LHCN-M2 (cell line): ENCODE measurements at places on chromosomes 6 and 20. TPM values are rescaled to one million over a fixed set of nuclear protein-coding genes. Genes with fewer than 3 reads are reported as not detected.
A peak's percentile ranks its signal among the peaks of the same experiment; 100 is the strongest.

DNA sequence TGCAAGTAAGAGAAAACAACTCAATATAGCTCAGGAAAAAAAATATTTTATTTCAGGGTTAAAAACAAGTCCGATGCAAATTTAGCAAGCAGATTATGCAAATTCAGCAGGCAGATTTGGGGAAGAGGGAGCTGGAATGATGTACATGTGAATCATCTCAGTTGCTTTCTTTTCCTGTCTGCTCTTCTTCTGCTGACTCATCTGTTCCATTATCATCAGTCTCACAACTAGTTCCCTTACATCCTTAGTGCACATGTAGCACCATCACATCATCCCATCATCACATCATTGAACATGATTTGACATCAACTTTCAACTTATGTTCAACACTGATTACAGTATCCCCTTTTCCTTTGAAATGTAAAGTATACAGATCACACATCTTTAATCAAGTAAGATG is 11.5 kb upstream of the DEFB113 start:
- peak; percentile 69 for DNase-seq

GRCh38 chr6:167699141-167699931 is 127.4 kb upstream of the AFDN start:
- no peak for DNase-seq

DNA sequence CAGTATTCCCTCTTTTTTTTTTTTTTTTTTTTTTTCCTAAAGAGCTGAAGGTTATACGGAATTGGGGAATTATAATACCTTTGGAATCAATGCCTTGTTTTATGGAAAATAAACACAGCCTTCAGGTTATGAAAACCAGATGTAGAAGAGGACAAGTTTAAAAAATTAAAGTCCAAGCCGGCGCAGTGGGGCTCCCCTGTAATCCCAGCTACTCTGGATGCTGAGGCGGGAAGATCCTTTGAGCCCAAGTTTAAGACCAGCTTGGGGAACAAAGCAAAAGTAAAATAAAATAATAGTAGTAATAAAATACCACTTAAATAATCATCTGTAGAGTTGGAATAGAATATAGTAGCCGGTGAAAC is 57.3 kb downstream of the TRIM38 start:
- DNase-seq, result no peak

The FHL5 gene
- not detected in 2 replicates for total RNA-seq

GRCh38 chr6:22149501-22150367 is 147.1 kb downstream of the PRL start:
- DNase-seq, result peak; percentile 78

The NQO2 gene
- total RNA-seq, result 28.8 and 30.1 TPM in 2 replicates

The GPANK1 gene
- total RNA-seq, result 28.5 and 31.2 TPM in 2 replicates

The STMND1 gene
- not detected in 2 replicates for total RNA-seq

DNA sequence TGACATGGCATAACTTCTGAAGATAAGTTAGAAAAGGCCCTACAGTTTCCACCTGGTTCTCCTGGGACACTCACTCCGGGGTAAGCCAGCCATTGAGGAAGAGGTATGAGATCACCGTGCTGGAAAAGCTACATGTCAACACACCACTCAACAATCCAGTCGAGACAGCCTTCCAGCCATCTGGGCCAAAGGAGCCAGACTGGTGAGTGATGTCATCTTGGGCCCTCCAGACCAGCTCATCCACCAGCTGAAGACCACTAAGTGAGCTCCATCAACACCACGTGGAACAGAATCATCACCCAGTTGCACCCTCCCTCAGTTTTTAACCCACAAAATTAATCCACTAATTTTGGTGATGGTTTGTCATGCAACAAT is 32.3 kb upstream of the RSPO4 start:
- DNase-seq, result no peak

DNA sequence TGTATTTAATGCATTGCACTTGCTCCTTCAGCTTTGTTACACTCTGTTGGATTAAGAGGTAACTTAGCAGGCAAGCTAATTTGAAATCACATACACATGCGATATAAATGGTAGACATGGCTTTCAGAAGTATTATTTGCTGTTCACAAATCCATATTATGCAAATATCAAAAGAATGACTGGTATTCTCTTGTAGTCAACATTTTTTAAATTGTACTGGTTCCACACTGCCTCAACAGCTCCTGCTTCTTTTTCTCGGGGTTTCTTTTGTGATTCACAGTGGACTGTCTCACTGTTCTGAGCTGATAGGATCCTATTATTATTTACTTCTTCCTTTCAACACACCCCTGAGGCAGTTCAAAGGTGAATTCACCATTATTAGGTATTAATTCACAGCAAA is 927.4 kb downstream of the KIF16B start:
- no peak for DNase-seq

DNA sequence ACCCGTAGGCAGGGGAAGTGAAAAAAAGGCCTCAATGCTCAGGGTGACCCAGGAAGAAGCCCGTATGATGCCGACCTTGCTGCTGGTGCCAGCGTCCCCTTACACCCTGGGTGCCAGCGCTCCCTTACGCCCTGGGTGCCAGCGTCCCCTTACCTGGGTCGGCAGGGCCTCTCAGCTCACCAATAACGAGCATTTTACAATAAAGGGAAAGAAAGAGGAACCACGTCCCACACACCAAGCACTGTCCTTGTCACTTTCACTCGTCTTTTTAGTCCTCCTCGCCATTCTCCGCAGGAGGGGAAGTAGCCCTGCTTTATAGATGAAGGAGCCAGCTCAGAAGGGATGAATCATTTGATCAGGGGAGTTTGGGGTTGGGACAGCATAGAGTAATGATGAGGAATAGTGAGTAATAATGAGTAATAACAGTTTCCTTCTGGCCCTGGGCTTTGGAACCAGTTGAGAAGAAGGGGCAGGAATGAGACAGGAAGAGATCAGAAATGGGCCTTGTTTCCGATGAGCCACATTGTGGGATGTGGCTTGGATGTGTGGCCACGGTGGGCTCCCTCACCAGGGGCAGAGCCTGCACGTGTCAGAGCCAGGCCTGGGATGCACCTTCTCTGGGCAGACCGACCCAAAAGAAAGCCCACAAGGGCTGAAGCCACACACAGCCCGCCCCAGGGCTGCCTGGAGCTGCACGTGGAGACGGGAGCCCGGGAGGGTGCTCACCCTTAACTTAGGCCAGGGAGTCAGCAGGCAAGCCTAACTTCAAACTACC is 75.7 kb downstream of the SYNJ2 start:
- DNase-seq, result peak; percentile 96

GRCh38 chr6:120489941-120490340 is 844.3 kb downstream of the TBC1D32 start:
- DNase-seq, result no peak

GRCh38 chr20:49166534-49167449 is 21.3 kb downstream of the STAU1 start:
- no peak for DNase-seq

- DNase-seq, result no peak
Observed at GRCh38 chr6:43630980-43631619, 2.0 kb upstream of the GTPBP2 start.

DNA sequence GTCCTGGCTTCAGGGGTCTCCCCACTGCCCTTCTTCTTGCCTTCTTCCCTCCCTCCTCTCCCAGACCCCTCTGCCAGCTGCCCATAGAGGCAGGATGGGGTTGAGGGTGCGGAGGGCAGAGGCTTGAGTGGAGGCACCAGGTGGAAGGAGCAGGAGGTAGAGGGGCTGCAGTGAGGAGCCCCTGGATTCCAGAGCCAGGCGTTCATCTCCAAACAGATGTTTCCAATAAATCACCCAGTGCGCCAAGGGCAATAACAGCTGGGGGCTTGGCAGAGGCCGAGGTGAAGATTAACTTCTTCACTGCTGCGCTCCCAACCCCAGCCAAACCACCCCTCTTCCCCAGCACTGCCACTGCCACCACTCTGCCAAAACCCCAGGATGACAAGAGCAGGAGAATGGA is 10.7 kb downstream of the MDFI start:
- peak; percentile 35 for DNase-seq

DNA sequence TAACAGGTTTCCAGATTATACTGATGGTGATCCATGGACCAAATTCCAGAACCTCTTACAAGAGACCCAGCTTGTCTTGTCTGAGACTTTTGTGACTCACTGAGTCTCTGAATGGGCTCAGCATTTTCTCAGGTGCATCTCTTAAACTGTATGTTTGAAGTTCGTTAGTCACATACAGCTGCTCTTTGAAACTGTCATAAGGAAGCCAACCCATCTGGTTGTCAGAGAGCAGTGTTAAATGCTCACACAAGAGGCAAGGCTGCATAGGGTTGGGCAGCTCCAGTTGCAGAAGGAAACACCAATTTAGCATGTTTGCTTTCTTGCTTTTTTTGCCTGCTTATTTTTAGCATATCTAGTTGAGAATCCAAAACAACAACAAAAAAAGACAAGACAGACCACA is 47.1 kb downstream of the TRIM27 start:
- no peak for DNase-seq

The PSORS1C2 gene
- not detected in 2 replicates for total RNA-seq

DNA sequence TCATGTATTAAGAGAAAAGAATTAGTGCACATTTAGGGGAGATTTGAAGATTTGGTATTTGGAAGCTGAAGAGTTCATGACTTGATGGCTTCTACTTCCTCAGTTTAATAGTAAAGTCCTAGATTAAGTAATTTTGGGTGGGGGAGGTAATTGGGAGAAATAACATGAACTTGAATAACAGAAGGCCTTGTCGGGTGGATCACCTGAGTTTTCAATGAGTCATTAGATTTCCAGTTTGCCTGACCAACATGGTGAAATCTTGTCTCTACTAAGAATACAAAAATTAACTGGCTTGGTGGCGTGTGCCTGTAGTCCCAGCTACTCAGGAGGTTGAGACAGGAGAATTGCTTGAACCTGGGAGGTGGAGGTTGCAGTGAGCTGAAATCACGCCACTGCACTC is 181.0 kb downstream of the GJA1 start:
- DNase-seq, result no peak

DNA sequence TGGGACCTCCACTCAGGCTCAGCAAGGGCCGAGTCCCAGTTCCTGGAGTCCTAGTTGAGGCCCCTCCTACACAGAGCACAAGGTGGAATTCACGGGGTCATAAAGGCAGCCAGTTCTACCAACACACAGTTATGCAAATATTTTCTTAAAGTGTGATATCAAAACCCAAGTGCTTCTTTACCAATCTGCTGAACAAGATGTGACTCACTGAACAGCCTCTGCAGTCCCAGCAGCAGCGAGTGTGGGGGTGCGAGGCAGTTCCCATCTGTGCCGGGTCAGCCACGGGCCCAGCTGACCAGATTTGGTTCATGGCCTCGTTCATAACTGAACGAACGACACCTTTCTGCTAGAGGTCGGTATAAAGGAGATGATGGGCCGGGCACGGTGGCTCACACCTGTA is 4.5 kb upstream of the TCEA2 start:
- peak; percentile 55 for DNase-seq

The NMBR gene
- total RNA-seq, result not detected in 2 replicates

GRCh38 chr20:37669062-37669772 is 24.6 kb upstream of the CTNNBL1 start:
- no peak for DNase-seq
